ENCODE measurements at places on chromosomes 12 and 14.

- no peak for DNase-seq
These were observed 6.9 kb downstream of the ANAPC5 start for GRCh38 chr12:121345151-121345815.

DNA sequence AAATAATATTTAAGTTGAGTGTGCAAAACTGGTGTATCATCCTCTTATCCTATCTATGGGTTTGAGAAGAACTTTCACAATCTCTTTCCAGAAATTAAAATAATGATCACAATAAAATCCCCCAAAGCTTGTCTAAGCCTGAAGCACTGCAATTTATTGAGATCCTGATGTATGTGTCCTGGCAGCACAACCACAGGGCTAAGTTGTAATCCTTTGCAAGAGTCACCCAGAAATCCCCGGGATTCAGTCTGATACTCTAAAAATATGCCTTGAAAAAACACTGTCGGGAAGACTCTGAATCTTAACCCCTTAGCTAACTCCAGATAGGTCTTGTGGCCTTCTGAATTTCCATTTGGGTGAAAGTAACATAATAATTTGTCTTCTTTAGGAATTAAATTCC is 40.3 kb upstream of the STXBP6 start:
- DNase-seq, result no peak

- no peak for DNase-seq
These were observed 26.5 kb downstream of the PLEKHG3 start for GRCh38 chr14:64730681-64731080.

DNA sequence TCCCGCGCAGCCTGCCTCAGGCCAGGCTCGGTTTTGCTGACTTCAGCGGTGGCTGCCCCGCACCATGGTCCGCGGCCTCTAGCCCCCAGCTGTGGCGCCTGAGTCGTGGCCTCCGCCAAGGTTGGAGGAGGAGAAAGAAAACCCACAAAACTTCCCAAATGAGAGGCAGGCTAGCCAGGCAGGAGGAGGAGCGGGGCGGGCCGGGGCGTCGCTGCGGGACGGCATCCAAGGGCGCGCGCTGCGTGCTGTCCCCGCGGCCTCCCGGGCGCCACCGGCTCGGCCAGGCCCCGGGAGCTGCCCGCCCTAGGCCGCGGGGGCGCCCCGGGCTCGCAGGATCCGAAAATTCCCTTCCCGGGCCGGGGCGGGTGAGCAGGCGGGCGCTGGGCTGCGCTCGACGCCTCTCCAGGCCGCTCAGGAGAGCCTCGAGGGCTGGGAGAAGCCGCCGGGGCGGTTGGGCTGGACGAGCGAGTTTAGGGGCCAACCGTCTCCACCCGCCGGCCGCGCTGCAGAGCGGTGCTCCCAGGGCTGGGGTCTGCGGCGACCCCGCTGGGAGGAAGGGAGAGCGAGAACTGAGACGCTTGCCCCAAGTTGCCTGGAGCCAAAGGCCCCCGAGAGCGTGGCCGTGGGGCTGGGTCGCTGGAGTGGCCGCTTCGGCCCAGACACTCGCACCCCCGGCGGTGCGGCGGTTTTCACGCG is at the start of gene EFS:
Gene EFS (minus strand): TSS at position 137 of the 696 bp plus-strand sequence. CDS start 147 bp downstream, outside the sequence.
- no peak for DNase-seq

GRCh38 chr12:63888908-63889635 is 44.6 kb downstream of the SRGAP1 start:
- no peak for DNase-seq

DNA sequence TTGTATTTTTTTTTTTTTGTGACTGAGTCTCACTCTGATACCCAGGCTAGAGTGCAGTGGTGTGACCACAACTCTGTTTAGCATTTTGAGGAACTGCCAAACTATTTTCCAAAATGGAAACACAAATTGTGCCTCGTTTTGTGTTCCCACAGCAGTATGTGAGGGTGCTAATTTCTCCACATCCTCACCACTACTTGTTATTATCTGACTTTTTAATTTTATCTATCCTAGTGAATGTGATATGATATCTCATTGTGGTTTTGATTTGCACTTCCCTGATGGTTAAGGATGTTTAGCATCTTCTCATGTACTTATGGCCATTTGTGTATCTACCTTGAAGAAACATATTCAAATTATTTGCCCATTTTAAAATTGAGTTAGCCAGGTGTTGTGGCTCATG is 62.4 kb downstream of the SRGAP1 start:
- no peak for DNase-seq

- DNase-seq, result no peak
These were observed 39.5 kb upstream of the NT5DC3 start for GRCh38 chr12:103880299-103881142.
